ENCODE measurements at places on chromosomes 5 and 9.

- DNase-seq, result peak; percentile 81
These were observed 21.3 kb upstream of the AK3 start for GRCh38 chr9:4762108-4762885.

DNA sequence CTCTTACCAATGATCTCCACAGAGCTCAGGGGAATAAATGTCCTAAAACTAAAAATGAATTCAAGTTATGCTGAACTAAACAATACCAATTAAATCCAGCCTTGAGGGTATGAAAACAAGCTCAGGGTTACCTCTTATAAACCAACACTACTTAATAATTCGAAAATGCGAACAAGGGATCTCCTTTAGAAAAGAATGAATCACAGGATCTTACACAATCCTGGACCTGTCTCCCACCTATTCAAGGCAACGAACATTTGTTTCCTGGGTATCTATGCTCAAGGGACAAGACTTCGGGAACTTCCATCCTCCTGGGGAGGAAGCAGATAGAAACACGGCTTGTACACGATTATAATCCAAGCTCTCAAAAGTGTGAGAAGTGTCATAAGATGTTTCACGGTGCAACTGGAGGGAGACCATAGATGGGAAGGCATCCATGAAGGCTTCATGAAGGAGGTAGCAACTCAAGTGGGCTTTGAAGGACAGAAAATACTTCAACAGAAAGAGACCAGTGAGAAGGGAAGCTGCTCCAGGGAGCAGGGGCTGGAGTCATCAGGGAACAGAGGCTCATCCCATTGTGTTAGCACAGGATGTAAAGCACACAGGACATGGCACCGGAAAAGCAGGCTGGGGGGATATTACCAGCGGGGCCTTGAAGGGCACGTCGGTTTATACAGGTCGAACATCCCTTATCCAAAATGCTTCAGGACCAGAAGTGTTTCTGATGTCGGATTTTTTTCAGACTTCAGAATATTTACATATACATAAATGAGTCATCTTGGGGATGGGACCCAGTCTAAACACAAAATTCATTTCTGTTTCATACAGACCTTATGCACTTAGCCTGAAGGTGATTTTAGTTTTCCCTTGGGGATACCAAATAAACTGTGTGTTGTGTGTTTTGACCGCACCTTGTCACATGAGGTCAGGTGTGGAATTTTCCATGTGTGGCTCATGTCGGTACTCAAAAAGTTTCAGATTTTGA lies 87.4 kb downstream of the TLE1 start:
- no peak for DNase-seq

DNA sequence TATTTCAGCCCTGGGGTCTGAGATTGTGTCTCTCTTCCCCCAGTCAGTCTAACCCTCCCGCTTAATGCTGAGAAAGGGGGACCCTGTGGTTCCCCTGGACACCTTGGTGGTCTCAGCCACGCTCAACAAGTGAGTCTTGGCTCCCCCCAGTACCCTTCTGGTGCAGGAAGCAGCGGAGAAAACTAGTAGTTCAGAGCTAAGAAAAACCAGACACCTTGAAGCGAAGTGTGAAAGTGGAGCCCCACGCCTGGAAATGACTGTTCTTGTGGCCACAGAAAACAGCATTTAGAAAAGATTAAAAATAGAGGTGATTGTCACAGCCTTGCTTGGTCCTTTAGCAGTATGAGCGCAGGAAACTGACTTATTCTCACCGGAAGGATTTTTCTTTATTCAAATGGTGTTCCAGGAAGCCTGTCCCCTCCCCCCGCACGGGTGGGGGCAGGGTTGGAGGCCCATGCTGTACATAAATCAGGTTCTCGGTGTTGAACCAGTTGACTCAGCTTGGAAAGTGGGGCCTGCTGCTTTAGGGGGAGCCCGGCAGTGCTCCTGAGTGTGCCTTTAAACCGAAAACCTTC lies 8.1 kb downstream of the ARPC5L start:
- no peak for DNase-seq

DNA sequence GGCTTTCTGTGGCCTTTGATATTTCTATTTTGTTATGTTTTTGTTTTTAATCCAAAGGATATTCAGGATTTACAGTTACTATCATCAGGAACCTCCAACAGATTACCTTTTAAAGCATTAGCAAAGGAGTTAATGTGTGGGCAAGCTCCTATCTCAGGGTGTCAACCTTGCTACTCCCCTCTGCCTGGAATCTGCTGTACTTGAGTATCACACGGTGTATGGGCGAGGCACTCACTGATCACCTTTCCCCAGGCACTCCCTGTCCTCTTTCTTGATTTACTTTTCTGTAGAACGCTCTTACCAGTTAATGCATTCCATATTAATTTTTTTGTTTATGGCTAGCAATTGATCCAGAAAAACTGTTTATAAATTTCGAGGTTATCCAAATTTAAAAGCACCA lies 117.0 kb upstream of the GAS1 start:
- DNase-seq, result no peak

DNA sequence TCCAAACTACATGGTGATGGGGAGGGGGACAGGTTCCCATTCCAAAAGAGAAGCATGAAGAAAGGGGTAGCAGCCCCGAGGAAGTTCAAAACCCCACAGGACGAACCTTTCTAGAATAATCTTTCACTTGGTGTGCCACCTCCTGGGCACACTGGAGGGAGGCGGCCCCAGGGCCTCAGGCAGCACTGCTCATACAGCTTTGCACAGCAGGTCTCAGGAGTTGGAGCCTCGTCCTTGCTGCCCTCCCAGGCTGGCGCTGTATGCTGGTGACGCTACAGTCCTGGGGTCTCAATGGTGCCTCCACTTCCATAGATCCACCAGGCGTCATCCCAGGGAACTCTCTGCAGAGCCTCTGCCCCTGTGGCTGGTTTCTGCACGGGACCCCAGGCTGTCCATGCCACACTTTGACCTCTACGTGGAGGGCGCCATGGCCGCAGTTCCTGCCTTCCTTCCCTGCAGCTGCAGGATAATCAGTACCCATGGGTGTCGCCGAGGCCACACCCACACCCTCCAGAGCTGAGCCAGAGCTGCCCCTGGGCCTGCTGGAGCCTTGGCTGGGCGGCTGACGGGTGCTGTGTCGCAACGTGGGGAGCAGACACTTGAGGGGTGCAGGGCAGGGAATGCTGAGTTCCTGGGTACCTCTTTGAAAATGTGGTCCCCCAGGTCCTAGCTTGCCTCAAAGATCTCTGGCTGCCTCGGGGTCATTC lies 95.3 kb downstream of the COL5A1 start:
- DNase-seq, result no peak

All from neural progenitor cell (in vitro differentiated cells).